ENCODE measurements at places on chromosomes 1 and 21. TPM values are rescaled to one million over a fixed set of nuclear protein-coding genes. Genes with fewer than 3 reads are reported as not detected.
A peak's percentile ranks its signal among the peaks of the same experiment; 100 is the strongest.

DNA sequence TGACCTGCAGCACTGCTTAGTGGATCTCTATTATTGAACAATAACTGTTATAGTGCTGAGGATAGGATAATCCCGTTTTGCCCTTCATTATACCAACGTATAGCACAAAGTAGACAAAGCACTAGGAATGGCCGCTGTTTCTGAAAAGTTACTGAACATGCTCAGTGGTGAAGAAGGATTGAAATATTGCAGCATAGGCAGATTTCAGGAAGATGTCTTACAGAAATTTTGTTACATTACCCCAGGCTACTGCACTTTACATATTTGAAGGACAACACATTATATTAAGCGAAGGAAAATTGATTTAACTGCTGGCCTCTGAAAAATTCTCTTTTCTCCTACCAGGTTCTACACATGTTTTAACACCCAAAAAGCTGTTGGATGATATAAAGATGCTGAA lies 48.5 kb downstream of the AKNAD1 start:
- no peak for DNase-seq

The AMY2A gene
- not detected for total RNA-seq

DNA sequence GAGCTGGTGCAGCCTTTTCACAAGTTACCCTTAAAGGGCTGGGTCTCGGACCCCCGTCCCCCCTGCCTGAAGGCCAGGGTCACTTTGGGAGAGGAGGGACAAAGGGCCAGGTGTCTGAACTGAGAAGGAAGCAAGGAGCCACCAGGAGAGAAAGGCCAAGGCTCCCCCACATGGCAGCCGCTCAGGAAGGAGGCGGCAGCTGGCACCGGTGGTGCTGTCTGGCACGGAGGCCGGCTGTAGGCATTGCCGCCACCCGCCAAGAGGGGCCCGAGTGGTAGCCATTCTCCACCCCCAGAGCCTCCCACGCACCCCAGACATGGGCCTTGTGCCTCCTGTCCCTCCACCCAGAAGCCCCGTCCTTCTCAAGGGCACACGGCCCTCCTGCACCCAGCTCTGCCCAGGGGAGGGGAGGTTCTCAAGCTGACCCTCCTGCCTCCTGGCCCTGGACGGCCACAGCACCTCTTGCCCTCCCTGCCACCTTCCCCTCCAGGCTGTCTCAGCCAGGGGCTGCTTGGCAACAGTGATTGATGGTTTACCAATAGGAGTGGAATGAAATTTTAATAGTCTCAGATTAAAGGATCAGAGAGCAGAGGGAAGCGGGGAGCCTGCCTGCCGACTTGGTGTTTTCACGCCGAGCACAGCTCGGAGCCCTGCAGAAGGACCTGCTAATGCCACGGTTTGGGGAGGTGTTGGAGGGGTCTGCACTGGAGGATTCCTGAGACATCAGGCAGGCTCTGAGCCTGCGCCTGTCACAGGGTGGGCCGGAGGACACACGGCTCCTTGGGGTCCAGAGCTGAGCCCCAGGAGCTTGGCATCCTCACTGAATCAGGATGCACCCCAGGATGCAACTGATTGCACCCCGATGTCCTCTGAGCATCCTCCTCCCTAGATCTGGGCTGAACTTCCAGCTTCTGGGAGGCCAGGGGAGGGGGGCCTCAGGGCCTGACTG lies 211.9 kb upstream of the VAMP3 start:
- no peak for DNase-seq

- DNase-seq, result no peak
Measured at GRCh38 chr1:185880779-185881333, 146.7 kb downstream of the HMCN1 start.

The DISC1 gene
- 13.5 TPM for total RNA-seq

The CRABP2 gene
- 27.1 TPM for total RNA-seq

DNA sequence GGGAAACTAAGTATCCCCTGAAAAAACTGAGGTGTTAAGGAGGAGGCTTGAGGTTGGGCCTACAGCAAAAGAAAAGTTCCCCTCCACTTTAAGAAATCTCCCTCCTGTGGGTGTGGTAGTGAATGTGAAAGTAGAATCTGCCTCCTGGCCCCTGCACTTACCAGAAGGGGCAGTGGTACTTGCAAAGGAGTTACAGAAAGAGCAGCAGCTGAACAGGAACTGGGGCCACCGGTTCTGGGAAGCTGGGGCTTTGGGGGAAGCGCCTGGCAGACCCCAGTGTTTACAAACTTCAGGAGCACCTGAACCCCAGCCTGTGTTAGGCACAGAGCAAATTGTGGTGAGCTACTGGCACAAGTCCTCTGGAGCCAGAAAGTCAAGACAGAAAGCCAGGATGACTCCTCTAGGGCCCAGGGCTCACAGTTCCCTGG lies 250.2 kb upstream of the FGGY start:
- DNase-seq, result no peak

DNA sequence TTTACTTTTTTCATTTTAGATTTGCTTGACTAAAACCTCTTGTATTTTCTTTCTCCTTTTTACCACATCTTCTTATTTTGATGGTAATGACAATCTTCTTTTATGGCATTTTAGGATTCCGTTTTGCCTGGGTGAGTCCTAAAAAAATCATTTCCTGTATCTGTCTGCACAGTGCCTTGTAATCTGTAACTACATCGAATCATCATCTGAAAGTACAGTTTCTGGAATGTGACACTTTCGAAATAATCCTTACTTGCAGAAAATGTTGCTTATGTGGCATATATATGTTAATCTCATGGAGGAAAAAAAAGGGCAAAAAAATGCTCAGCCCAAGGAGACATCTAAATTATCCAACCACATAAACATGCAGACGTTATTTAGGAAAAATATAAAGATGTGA lies 29.0 kb downstream of the GREM2 start:
- no peak for DNase-seq

DNA sequence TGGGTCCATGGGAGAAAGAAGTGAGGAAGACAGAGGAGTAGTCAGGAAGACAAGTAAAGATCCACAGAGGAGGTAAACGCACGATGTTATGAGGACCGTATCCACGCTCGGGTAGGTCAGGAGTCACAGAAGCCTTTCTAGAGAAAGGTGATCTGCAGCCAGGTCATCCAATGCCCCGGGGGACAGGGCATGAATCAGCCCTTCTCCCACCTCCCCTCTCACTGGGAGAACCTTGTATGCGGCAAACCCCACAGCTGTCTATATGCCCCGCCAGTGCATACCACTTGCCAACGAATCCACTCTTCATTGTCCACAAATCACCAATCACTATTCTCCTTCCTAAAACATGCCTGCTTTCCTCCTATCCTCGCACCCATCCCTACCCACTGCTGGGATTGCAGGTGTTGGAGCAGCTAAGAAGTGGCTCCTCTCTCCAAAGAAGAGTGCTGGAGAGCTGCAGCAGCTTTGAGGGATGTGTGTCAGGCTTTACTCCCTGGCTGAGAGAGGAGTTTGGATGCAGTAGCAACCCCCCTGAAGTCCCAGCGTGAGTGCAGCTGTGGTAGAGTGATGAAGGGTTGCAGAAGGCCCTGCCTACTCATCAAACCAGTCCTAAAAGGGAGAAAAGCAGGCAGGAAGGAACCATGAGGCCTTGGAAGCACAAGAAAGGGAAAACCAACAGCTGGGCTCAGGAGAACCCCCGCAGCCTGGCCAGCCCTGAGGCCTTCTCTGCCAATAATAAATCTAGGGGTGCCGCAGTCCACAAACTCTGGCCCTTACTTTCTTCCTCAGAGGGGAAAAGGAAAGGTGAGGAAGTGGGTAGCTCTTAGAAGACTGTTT lies 102.2 kb upstream of the GADD45A start:
- DNase-seq, result no peak

The SUSD4 gene
- 31.4 TPM for total RNA-seq

DNA sequence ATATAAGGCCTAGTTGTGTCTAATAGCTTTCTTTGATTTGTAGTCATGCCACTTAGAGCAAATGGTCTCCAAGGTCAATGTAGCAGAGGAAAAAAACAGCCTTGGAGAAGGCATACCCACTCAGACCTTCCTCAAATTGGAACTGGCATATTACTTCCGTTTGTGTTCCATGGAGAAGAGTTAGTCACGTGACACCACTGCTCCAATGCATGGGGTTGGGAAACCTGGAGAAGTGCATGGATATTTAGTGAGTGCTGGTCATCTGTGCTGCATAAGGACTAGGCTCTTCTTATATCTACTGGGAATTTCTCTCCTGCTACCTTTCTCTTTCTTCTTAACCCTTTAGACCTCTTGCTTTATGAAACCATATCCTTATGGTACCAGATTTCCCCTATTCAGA lies 167.8 kb downstream of the BACH1 start:
- DNase-seq, result no peak

- no peak for DNase-seq
Measured at GRCh38 chr1:103477101-103477500, 48.4 kb upstream of the RNPC3 start.

GRCh38 chr1:226656601-226657277 lies 82.3 kb downstream of the ITPKB start:
- DNase-seq, result no peak

The SLC45A1 gene
- total RNA-seq, result 0.44 TPM

The FABP3 gene
- total RNA-seq, result 12.1 TPM

- peak; percentile 12 for DNase-seq
Measured at GRCh38 chr1:29033829-29034466, 89.8 kb downstream of the TMEM200B start.

DNA sequence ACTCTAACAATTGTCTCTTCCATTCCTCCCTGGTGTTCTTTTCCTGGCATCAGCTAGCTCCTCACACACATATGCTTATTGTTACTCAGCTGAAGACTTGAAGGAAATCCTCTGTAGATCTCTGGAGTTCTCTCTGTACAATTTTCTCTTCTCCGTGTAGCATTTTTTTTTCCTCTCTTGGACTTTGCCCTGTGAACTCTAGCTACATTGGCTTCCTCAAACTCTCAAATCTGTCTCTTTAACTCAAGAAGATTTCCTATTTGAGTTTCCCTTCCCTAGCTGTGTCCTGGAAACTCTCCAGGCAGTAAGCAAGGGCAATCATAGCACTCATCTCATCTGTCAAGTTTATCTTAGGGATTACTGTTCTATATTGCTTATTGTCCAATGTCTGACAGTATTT lies 4.3 kb upstream of the MIA3 start:
- no peak for DNase-seq

DNA sequence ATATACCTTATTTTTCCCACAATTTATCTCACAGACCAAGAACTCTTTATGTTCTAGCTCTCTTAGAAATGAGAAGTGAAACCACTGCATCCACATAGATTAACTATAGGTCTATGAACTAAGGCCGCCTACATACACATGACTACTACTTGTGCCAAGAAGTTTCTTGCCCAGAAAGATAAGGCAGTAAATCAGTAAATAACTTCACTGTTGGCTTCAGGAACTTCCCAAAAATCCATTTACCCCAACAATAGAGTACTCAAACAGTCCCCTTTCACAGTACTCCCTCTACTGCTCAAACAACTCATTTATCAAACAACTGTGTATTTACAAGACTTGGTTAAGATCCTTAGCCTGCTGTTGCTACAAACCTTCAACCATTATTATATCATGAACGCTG lies 96.5 kb downstream of the NME7 start:
- DNase-seq, result no peak

GRCh38 chr21:45288441-45288841 lies 746 bp upstream of the POFUT2 start:
- no peak for DNase-seq

The TAS1R3 gene
- 0.29 TPM for total RNA-seq

DNA sequence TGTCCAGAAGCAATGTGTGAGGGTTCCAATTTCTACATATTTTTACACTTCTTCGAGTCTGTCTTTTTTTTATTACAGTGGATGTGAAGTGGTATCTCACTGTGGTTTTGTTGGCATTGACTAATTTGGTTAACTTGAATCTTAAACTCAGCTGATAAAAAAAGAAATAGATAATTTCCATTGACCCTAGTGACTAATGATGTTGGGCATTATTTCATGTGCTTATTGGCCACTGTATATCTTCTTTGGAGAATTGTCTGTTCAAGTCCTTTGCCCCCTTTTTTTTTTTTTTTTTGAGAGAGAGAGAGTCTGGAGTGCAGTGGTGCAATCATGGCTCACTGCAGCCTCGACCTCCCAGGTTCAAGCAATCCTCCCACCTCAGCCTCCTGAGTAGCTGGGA lies 33.3 kb upstream of the NBPF3 start:
- DNase-seq, result no peak

- peak; percentile 41 for DNase-seq
Measured at GRCh38 chr1:62391369-62391971, 45.4 kb upstream of the USP1 start.

The S100A2 gene
- 3.0 TPM for total RNA-seq

GRCh38 chr1:204688007-204688406 lies 2.5 kb upstream of the LRRN2 start:
- DNase-seq, result no peak

- no peak for DNase-seq
Measured at GRCh38 chr1:162690672-162691434, 58.6 kb downstream of the DDR2 start.

DNA sequence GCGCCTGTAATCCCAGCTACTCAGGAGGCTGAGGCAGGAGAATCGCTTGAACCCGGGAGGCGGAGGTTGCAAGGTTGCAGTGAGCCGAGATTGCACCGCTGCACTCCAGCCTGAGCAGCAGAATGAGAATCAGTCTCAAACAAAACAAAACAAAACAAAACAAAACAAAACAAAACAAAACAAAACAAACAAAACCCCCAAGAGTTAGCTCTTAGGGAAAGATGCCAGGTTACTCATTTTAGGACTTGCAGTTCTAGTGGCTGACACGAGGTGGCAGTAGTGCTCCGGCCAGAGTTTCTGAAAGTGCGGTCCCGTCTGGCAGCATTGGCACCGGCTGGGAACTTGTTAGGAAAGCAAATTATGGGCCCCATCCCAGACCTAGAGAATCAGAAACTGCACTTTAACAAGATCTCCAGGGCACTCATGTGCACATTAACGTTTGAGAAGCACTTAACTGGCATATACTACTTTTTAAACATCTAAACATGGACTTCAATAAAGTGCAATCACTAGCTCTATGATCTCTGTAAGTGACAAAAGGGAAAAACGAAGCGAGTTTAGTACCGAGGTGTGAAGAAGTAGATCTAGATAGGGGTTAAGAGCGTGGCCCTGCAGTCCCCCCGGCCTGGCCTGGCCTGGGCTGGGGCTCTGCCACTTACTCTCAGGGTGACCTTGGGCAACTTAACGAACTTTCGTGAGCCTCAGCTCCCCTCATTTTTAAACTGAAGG lies 41.9 kb upstream of the TNFRSF1B start:
- peak; percentile 56 for DNase-seq

- DNase-seq, result no peak
Measured at GRCh38 chr1:240683576-240683975, 71.6 kb upstream of the GREM2 start.

The TMEM81 gene
- total RNA-seq, result 4.3 TPM

DNA sequence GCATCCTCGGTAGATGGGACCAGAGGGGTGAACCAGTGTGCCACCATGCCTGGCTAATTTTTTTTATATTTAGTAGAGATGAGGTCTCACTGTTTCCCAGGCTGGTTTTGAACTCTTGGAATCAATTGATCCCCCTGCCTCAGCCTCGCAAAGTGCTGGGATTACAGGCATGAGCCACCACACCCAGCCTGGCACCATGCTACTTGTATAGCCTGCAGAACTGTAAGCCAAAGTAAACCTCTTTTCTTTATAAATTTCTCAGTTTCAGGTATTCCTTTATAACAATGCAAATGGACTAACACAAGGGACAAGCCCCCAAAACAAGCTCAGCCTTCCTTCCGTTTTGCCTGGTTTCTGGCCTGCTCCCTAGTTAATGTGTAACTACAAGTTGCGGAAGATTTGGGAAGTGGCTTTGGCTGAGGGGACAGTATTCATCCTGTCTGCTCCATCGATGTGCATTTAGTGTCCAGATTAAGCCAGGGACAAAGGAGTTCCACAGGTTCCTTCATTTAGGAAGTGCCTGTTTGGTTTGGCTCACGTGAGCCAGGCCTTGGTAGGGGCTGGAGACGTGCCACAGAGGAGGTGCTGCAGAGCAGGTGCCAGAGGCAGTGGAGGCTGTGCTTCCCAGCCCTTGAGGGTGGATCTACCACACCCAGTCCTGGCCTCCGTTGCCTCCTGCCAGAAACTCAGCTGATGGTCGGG lies 4.4 kb downstream of the AVPR1B start:
- no peak for DNase-seq

Measured in Caco-2 (cell line).